Right renal cortex interstitium (tissue), 3 donors: ENCODE measurements at places on chromosomes 7 and 10.

DNA sequence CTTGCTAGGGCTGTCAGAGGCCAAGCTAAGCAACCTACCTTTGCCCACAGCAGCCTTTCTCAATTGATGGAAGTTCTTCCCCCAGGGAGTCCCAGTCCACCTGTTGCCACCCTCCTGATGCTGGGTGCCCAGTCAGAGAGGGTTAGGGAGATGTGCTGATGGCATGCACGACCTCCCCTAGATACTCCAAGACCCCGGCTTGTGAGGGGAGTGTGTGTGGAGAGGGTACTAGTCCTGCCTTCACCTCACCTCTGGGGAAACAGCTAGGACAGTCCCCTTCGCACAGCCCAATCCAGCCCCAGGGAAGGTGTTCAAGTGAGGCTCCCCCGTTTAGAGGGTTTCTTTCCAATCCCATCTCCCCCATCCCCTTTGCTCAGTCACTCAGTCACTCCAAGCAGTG, 1.3 kb upstream of the UNC5B start:
- no peak for DNase-seq

- DNase-seq, result no peak
Observed at GRCh38 chr7:81693080-81693479, 76.8 kb downstream of the HGF start.

DNA sequence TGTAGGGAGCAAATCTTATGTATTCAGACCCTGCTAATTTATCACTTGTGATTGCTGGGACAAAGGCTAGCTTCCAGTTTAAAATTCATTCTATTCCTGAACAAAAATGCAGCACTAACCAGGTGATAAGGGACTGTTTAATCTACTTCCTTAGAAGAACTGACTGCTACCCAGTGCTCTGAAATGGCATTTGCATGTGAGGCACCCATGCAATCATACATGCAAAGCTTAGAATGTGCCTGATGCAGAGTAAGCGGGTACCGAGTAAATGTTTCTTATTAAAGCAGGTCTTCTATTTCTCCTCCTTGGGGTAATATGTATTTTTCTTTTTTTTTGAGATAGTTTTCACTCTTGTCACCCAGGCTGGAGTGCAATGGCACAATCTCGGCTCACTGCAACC, 54.5 kb downstream of the NEURL1 start:
- no peak for DNase-seq

- no peak for DNase-seq
Observed at GRCh38 chr10:80152820-80153219, 20.3 kb downstream of the PLAC9 start.

- no peak for DNase-seq
Observed at GRCh38 chr7:116689790-116690259, 17.8 kb downstream of the MET start.

DNA sequence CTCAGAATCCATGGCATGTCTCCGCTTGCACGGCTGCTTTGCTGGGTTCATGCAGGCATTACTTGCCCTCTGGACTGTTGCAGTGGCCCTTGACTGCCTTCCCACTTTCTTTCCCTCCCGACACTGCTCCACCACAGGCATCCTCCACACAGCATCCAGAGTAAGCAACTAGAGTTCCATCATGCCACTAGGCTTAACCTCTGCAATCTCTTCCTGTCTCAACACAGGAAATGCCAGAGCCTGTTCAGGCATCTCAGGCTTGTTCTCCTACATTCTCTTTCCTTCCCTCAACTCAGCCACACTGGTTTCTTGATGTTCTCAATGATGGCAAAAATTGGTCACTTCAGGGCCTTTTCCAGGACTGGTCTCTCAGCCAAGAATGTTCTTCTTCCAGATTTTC, 284.5 kb upstream of the KLF6 start:
- DNase-seq, result no peak

GRCh38 chr7:37027104-37027503, 302.8 kb upstream of the AOAH start:
- no peak for DNase-seq

- no peak for DNase-seq
Observed at GRCh38 chr7:155533827-155534690, 12.3 kb downstream of the CNPY1 start.

GRCh38 chr10:28569506-28570159, 36.7 kb downstream of the WAC start:
- DNase-seq, result no peak

- DNase-seq, result no peak
Observed at GRCh38 chr10:78139341-78139740, 105.7 kb downstream of the RPS24 start.

DNA sequence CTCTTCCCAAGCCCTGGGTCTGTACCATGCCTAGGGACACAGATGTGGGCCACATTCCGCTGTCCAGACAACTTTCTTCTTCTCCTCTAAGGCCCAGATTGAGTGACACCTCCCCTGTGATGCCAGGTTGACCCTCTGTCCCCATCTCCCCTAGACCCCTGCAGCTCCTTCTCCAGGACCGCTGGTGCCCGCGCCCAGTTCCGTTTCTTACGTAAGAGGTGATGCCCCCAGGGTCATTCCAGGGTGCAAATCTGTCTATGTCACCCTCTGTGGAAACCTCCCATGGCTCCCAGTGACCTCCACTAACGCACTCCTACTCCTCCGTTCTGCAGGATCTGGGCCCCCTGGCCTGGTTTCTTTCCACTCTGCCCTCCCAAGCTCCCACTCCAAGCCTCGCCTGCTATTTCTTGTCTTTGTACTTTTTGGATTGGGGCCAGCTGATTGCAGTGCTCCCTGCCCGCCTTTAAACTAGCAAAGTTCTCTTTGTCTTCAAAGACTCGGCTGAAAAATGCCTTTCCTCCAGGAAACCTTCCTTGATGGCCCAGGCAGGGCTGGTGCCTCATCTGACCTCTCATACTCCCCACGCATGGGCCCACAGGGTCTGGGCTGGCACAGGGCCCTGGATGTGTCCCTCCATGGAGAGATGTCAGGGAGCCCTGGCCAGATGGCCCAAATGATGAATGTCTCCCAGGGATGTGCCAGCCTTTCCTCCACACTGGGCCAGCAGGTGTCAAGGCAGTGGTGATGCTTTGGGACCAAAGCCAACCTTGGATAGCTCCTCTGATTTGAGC, 21.3 kb upstream of the ELN start:
- no peak for DNase-seq

GRCh38 chr10:64275774-64276173, 754.6 kb downstream of the REEP3 start:
- no peak for DNase-seq

DNA sequence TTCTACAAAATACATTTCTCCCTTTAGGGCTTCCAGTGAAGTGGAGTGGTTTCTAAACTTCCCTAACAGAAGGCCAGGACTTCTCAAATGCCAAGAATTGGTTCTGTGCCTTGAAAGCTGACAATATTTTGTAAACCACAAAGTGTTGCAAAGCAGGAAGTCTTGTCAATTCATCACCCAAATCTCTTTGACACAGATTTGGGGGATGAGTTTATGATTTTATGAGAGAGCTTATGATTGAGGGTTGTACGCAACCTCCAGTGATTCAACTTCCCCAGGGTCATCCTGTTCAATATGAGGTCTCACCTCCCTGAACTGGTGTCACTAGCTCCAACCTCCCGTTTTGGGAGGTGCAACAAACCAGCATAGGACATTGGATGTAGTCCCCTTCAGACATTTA, 83.7 kb downstream of the PRLHR start:
- no peak for DNase-seq

DNA sequence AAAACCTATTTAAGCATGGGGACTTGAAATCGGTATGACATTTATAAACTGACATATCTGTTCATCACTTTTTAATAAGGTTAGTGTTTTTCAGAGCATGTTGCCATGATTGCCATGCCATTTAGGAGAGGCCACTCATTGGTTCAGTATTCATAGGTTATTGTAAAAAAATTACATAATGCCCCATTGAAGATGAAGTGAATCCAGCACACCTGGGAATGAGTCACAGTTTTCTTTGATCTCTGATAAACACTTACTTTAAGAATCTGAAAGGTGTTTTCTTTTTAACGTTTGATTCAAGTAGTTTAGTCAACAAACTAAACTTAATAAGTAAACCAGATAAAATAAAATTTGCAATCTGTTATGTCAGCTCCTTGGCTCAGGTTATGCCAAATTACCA, 278.3 kb downstream of the ARL4A start:
- DNase-seq, result no peak

GRCh38 chr10:52390388-52390787, 76.3 kb downstream of the DKK1 start:
- DNase-seq, result no peak

DNA sequence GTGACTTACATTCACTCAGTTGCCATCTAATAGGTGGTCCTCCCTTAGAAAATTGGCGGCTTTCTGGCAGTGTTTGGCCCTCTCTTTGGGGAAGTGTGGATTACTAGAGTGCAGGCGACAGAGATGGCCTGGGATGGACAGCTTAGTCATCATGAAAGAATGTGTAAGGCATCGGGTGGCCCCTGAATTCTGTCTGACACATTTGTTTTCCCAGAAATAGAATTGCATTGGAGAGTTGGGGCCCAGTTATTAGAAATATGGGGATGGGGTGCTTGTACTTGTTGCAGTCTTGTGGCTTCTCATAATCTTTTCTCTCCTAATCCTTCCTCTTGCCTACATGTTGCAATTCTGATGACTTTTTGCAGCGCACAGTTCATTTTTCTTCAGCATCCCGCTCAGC, 13.8 kb downstream of the TCF7L2 start:
- DNase-seq, result no peak

- no peak for DNase-seq
Observed at GRCh38 chr10:79140085-79140793, 71.5 kb downstream of the ZMIZ1 start.

- no peak for DNase-seq
Observed at GRCh38 chr10:114779803-114780576, 41.6 kb upstream of the FHIP2A start.

DNA sequence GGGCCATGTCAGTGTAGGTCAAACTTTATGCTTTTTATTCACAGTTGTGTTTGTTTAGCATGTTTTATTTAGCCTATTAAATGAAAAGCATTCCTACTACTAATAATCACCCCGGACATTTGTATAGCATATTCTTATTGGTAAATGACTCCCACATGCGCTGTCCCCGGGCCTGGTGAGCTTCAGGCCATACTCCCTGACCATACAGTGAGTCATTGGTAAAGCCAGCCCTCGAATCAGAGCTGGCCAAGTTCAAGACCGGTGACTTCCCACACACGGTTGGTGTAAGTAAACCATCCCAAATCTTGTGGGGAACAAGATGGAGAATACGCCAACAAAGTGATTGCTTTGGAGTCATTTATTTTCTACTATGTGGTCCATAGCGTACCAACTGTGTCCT, 238.7 kb upstream of the TCF7L2 start:
- no peak for DNase-seq

DNA sequence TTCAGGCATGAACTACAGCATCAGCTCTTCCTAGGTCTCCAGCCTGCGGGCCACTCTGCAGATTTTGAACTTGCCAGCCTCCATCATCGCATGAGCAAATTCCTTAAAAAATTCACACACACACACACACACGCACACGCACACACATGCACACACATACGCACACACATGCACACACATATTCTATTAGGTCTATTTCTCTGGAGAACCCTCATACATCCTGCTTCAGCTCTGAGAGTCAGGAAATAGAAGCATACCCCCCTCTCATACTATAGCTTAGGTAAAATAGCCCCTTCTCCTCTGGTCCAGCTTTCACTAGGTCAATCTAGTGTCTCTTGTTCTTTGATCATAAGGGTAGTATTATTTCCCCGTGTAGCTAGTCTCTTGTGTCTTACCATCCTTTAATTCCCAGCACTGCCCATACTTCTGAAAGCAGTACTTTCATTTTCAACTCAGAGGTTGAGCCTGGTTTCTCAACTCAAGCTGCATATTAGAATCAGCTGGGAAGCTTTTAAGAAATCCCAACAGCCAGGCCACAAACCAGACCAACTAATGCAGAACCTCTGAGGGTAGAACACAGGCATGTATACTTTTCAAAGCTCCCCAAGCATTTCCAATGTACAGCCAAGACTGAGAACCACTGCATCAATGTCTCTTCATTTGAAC, 30.9 kb upstream of the ITGB8 start:
- DNase-seq, result no peak

DNA sequence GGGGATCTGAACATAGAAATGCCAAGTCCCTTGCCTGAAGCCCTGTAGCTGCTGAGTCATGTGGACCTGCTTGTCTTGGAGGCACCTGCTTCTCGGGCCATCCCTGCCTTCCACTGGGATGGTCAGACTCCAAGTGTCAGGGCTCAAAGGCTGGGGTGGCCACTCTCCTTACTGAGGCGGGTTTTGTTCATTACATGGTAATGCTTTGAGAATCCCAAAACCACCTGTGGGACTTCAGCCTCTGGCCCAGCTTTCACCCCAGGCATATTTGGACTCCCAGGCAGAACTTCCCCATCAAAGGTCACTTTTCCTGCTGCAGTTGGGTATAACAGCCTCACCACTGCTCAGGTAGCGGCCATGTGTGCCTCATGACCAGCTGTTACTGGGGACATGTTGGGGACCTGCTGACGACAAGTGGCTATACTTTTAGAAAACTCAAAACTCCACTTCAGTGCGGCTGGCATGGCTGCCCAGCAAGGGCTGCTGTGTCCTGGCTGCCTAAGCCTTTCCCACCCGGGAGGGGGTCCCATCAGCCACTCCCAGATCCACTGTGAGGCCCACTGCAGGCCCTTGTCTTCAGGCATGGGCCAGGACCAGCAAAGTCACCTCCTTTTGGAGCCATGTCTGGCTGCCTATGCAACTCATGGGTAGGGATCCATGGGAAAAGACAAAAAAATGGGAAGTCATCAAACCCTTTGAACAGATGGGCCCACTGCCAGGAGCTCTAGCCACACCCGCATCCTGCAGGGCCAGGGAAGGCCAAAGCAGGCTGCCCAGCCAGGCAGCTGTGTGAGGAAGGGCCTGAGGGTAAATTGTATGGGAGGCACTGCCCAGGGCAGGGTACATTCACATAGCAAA, 96.7 kb downstream of the ARHGAP22 start:
- no peak for DNase-seq
